ENCODE measurements at places on chromosomes 3 and 15.

GRCh38 chr15:53558384-53558783 lies 201.1 kb downstream of the WDR72 start:
- DNase-seq, result no peak

DNA sequence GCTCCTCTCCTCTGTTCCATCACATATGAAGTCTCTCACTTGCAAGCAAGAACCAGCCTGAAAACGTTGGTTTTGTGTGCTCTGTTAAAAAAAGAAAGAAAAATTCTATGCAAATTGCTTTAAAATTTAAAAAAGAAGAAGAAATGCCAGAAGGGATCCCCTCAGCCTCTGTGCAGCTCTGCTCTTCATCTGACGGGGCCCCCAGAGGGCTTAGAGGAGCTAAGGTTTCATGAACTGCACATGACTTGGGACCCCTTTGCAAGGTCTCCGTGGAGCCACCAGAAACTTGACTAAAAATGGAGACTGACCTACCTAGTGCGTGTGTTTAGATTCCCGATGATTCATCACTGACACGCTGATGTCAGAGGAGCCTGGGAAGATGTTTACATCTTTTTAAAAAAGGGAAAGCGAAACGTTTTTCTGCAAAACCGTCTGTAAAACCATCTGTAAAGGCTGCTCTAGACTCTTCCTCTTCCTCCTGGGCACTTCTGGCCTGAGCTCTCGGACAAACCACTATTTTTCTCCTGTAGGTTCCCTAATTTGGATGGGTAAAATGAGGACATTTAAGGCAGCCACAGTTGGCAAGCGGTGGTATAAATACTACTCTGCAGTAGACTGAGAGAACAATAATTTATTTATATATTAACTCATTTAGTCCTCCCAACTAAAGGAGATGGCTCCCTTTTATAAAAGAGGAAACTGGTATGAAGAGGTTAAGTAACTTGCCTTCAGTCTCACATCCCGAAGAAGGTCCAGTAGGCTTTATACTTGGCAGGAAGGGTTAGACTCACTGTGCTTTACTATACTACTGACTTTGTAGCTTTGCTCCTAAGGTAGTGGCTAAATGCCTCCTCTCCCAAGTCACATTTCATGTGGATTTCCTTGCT lies 67.2 kb upstream of the POLG start:
- DNase-seq, result no peak

DNA sequence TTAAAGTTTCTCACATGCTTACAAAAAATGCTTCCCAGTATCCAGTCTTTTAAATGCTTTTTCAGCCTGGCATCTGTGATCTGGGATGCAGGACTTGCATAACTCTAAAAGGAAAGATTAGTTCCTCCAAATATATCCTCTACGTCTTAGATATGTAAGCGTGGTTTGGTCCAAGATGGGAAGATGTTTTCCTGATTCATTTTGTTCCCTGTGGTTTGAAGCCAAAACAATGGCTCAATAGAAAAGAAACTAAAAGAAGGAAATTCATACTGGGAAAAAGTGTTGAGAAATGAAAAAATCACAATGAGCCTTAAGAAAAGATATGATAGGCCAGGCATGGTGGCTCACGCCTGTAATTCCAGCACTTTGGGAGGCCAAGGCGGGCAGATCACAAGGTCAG lies 1002.8 kb downstream of the NAALADL2 start:
- no peak for DNase-seq

DNA sequence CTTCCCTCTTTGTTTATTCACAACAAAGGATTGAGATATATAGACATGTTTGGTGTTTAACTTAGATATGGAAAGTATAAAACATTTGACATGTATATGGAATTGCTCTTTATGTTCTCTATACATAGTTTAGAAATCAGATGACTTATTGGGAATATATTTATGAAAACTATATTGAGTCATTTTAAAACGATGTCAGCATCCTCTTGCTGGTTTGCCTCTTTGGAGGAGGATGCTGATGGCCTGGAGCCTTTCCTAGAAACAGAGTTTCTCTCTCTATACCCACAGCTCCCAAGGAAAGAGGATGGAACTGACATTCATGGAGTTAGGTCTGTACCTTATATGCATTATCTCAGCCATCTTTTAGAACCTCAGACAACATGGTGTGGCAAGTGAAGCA lies 40.3 kb downstream of the ZBTB38 start:
- DNase-seq, result no peak

GRCh38 chr3:131396170-131396569 lies 14.6 kb downstream of the NUDT16 start:
- no peak for DNase-seq

DNA sequence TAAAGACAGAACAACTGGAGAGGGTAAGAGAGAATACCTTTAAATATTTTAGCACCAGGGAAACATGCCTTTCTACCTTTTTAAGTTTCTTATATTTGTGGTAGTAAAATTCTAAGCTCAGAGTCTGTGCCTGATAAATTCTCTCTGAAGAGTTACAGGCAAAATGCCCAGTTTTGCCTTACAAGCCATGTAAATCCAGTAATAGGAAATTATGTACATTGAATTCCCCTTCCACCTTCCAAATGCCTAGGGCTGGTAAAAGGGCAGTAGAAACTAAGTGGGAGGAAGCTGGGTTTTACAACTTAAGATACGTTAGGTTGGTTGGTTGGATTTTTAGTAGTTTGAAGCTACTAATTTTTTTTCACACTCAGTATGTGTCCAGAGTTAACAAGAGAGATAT lies 43.1 kb upstream of the TP63 start:
- no peak for DNase-seq

GRCh38 chr3:71524672-71525071 lies 58.9 kb downstream of the FOXP1 start:
- no peak for DNase-seq

DNA sequence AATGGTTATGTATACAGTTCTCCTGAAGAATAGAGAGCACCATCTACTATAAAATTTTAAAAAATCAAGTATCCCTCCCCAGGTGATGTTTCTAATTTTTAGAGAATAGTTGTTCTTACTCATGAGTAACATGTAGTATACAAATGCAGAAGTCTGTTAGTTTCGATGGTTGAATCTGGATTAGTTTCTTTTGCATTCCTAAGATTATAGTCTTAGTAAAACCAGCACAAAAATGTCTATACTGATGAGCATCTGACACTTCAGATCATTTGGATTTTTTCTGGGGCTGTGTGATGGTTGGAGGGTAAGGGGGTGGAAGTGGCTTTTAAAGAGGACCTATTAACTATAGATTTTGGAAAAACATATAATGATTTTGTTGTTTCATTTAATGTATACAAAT lies 167.3 kb upstream of the SGO1 start:
- DNase-seq, result no peak

GRCh38 chr15:98428253-98428989 lies 219.9 kb upstream of the IGF1R start:
- peak; percentile 80 for DNase-seq

GRCh38 chr15:69159805-69160140 lies 662 bp upstream of the GLCE start:
- DNase-seq, result no peak

DNA sequence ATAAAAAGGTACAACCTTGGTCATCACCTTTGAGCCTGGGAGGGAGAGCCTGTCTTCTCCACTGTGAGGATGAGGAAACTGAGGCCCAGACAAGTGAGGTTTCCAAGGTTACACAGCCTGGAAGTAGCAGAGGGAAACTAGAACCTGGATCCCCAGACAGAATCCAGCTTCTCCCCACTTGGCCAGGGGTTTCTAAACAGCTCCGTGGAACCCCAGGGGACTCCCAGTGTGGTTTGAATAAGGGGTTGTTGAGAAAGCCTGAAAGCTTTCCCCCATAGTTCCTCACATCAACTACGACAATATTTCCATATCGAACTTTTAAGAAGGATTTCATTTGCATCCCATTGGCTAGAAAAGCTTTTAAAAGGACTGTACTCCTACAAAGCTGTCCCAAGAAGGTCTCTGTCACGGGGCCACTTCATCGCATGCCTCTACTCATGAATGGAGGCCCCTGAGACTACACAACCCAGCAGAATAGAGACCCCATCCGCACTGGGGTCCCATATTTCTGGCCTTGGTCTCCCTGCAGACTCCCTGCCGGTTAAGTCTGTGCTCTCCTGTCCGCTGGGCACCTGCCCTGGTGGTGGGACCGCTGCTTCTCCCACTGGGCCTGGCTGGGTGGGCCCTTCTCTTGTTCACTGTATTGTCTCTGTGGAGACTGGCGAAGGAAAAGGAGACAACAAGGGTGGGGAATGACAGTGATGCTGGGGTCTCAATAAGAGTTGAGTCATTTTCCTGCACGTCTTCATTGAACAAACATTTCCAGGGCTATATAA lies 178.5 kb downstream of the SMAD6 start:
- no peak for DNase-seq

DNA sequence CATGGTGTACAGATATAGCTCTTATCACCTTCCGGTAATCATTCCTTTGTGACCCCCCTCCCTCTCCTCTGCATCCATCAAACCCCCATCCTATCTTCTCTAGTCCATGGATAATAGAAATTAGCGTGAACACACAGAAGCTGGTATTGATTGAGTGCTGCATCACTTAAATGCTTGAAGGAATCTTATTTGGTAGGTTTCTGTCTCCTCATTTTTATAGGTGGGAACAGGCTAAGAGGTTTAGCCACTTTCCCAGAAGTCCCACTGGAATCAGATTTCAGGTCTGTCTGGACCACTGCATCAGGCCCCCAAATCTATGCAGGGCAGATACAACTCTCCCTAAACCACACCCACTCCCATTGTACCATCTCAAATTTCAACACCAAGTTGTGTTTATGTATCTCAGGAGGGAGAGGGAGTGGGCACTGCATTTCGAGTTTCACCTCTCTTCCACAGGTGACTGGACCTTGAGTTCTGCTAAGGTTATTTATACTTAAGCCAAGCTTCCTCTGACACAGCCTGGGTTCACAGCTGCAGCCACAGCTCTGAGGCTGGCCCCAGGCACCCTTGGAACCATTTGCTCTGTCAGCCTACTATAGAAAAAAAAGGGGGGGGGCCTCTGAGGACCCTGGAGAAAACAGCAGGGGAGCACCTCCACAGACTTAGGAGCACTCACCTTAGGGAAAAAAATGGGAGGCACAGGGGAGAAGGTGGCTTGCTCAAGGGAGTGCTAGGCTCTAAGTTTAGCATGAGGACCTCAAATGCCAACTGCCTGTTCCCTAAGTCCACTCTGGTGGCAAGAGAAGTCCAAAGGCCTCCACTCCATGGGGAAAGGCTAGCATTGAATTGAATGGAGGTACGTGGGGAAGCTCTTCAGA lies 2.1 kb upstream of the NMB start:
- DNase-seq, result no peak

- DNase-seq, result no peak
Observed at GRCh38 chr3:183018421-183019192, 38.3 kb upstream of the DCUN1D1 start.

- DNase-seq, result no peak
Observed at GRCh38 chr3:38002291-38002876, 11.8 kb downstream of the VILL start.

- peak; percentile 16 for DNase-seq
Observed at GRCh38 chr15:72229076-72229946, 1.7 kb downstream of the PKM start.

- DNase-seq, result peak; percentile 45
Observed at GRCh38 chr3:36843065-36844051, 79.0 kb upstream of the DCLK3 start.

DNA sequence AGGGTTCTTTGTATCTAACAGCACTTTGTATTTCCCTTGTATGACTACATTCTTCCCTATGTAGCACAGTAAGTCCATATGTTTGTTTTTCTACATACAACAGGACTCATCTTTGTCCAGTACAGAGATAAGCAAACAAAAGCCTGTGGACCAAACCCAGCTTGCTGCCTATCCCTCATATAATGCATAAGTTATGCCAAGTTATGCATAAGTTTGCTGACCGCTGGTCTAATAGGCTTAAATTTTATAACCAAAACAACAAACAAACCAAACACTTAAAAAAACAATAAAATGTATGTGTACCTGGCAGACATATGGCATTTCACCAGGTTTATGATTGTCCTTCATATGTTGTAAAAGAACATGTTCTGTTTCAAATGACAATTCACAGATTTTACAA lies 56.0 kb downstream of the ZNF280D start:
- DNase-seq, result no peak

GRCh38 chr3:159473206-159473605 lies 515.4 kb upstream of the IL12A start:
- DNase-seq, result no peak

- DNase-seq, result no peak
Observed at GRCh38 chr3:51958603-51959521, 3.7 kb downstream of the GPR62 start.

- no peak for DNase-seq
Observed at GRCh38 chr3:140655678-140656077, 22.2 kb upstream of the TRIM42 start.

DNA sequence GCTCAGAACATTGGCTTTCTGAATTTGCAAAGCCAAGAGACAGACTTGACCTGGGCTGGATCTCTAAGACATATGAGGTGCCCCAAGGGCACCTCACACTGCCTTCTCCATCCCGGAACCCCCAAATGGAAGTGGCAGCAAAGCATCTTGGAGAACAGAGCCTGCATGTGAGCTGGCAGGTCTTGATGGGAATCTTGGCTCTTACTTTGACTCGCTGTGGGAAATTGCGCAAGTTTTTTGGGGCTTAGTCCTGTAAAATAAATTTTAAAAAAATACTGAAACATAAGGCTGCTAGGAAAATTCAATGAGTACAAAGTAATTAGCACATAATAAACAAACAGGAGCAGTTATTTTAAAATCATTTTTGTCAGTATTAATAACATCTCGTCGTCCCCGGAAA lies 13.7 kb upstream of the SEC22A start:
- no peak for DNase-seq

GRCh38 chr3:114285648-114286230 lies 8.1 kb upstream of the TIGIT start:
- DNase-seq, result no peak

DNA sequence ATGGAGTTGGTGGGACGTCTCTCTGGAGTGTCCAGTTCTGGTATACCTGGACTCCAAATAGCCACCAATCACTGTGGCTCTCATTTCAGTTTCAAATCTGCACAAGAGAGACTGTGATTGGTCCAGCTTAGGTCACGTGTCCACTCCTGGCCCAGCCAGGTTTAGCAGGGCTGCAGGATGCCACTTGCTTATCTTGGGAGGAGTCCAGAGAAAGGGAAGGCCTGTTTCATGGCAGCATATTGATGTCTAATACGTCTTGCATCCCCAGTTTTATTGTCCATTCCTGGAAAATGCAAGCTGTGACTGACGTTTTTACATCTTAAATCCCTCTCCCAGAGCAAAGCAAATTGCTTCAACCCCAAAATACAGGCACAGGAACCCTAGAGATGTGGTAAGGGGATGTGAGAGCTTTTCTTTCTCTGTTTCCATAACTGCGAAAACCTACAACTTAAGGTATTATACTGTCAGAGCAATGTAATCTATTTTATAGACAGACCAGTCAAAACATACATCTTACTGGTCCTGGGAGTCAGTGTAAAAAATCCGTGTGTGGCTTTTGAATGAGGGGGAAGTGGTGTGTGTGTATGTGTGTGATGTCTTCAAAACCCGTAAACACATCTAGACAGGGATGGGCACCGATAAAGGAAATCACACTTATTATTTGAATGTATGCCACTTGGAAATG lies 274.4 kb downstream of the TLE3 start:
- peak; percentile 66 for DNase-seq

GRCh38 chr15:92883163-92883875 lies 16.8 kb upstream of the CHD2 start:
- peak; percentile 39 for DNase-seq

All from BE2C (cell line).